ENCODE measurements at places on chromosomes 3 and 15.

- peak; percentile 51 for DNase-seq
These were observed 4.6 kb upstream of the SMCO1 start for GRCh38 chr3:196519718-196520082.

DNA sequence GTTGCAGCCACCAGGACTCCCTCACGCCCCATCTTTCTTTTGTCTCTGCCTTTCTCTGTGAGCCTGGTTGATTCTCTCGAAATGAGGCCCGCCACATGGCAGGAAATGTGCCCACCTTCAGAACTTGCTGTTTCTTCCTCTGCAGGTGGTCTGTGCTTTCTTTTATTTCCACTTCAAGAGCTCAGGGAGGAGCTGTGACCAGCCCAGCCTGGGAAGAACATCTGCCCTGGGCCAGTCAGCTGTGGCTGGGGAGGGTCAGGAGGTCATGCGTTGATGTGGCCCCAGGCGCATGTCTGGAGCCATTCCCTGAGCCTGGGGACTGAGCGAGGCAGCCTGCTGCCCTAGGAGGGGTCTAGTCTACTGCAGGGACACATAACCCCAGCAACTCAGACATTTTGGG is 8.0 kb downstream of the FBLN2 start:
- no peak for DNase-seq

GRCh38 chr3:6737630-6738029 is 123.3 kb upstream of the GRM7 start:
- no peak for DNase-seq

- no peak for DNase-seq
These were observed 14.3 kb downstream of the EHD4 start for GRCh38 chr15:41958002-41958420.

DNA sequence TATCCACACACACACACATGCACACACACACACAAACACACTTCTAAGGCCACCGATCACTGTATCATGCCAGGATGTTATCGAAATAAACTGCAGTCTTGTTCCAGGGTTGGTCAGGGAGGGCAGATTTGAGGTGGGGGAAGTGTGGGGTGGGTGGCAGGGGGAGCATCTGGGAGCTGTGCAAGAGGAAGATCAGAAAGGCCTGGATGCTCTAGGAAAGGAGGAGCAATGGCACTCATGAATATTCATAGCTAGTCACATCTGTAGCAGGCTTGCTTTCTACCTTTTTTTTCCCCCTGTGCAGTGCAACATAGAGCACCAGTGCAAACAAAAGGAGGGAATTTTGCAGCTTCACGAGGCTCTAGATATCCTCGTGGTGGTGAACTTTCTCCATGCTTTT is 84.9 kb downstream of the MEIS2 start:
- DNase-seq = no peak

GRCh38 chr3:100093831-100094230 is 20.5 kb downstream of the FILIP1L start:
- no peak for DNase-seq

DNA sequence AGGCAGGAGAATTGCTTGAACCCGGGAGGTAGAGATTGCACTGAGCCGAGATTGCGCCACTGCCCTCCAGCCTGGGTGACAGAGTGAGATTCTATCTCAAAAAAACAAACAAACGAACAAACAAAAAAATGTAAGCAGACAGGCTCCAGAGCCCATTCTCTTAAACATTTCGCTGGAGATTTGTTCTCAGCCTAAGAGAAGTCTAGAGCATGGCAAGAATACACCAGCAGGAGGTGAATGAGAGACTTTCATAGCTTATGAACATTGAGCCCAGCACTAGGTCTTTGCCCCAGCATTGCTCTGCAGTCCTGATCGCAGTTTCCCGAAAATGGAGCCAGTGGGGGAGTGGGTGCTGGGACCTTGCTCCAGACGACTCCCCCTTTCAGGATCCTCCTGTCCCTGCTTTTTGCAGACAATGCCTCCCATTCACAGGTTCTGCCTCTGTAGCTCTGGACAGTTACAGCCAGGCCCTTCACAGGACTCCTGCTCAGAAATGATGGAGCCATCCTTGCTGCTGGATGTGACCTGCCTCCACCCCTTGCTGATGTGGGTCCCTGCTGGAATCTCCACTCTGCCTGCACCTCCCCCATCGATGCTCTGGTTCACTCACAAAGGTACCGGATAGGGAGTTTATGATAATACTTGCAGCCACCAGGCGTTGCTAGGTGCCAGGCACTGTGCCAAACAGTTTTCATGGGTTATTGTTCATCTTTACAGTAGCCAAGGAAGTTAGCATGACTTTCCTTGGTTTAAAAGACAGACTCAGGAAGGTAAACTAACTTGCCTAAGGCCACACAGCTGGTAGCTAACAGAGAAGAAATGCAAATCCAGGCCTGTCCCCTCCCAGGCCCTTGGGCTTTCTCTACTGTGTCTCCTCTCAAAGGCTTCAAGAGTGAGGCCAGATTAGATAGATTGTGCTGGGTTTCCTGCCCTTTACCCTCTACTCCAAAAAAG is 329.7 kb upstream of the TLE3 start:
- no peak for DNase-seq

DNA sequence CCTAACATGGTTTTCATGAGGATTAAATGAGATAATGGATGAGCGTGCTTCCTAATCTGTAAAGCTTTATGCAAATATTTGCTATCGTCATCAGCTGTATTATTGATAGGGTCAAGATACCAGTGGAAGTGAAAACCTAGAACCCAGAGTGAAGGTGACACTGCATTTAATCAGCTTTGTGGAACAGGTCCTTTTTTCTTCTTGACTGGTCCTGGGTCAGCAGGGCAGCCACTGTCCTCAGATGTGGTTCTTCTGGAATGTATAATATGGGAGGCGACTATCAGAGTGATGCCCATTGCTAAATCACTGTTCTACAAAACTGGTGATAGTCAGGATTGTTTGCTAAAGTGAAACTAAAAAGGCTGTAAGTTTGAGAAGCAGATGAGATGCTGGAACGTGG is 41.4 kb downstream of the SORD start:
- no peak for DNase-seq

DNA sequence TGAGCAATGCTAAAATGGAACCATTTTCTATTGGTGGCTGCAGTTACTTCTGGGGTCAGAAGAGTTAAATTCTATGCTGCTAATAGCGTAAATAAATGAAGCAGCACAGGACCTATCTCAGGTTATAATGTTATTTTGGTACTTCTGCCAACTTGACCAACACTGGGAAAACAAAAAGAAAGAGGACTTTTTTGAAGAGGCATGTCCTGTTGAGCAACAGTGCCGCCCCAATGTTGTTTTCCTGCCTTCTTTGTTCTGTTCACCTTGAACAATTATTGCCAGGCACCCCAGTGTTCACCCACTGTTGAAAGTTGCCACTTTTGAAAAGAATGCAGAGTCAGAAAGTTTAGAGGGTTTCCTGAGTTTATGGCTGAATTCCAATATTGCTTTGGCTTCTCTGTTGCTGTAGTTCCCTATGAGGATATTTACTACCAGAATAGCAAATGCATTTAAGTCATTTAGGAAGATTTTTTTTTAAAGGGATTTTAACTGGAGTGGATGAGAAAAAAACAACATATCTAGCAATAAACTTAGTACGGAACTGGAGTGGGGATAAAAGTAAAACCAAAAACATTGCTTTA is 679.0 kb upstream of the DPPA4 start:
- no peak for DNase-seq

- no peak for DNase-seq
These were observed 3.2 kb downstream of the MORC1 start for GRCh38 chr3:109114746-109115145.

DNA sequence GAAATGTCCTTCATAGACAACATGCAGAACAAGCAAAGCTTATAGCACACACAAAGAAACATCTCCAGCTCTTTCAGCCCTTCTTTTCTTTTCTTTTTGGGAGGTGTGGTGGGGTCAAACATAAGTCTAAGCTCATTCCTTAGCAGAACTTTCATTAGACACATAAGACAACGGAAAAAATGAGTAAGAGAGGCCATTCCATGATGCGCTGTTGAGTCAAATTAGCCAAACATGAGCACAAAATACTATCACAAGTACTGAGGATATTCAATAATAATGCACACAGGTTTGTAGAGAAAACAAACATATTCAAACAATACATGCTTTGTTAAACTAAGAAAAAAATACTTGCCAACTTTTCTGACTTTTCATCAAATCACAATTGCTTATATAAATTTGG is 83.0 kb downstream of the PLOD2 start:
- no peak for DNase-seq

DNA sequence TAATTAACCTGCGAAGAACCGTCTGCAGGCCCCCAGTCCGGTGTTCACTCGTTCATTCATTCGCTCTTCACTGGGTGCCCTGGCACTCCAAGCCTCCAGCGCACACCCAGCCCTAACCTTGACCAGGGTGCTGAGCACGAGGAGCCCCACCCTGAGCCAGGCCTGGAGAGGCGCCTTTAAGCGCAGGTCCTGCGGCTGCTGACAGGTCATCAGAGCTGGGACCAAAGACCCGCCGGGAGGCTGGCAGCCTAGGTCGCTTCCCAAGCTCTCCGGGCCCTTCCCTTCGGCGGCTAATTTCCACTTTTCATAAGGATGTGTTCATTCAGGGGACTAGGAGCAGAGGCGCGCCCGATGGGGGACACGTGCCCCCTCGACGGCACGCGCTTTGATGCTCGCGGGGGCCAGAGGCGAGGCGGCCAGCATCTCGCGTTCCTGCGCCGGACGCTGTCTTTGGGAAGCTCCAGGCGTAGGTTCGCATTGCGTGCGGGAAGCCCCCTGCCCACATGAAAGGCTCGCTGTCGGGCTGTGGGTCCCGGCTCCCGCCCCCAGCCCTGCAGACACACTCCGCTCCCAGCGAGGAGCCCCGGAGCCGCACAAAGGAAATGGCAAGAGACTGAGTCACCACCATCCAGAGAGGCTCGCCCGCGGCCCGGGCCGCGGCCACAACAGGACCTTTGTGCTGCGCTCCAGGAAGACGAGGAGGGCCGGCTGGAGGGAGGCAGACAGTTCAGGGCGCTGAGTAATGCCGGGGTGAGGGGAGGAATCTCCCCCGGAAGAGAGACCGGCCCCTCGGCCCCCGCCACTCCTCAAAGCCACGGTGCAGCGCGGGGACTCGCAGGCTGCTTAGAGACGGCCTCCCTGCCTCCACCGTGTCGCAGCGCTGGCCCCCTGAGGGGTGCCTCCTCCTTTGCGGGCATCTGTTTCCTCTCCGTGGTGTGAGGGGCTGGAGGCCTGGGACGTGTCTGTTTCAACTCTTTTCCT is 266.4 kb upstream of the HES1 start:
- DNase-seq = peak; percentile 45

DNA sequence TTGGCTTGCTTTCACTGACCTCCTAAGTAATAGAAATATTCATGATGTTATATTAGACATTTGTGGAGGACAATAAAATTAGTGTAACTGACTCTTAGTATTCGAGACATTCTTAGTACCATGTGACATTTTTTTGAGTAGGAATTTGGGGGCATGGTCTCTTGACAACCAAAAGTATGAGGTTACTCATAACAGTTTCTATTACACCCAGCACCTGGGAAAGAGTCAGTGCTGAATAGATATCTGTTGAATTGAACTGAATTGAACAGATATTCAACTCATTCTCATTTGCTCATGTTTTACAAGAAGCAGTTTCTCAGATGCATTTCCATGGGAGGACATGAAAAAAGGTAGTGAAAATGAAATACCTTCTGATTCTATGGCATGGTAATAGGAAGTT is 84.4 kb downstream of the CMSS1 start:
- DNase-seq = no peak

DNA sequence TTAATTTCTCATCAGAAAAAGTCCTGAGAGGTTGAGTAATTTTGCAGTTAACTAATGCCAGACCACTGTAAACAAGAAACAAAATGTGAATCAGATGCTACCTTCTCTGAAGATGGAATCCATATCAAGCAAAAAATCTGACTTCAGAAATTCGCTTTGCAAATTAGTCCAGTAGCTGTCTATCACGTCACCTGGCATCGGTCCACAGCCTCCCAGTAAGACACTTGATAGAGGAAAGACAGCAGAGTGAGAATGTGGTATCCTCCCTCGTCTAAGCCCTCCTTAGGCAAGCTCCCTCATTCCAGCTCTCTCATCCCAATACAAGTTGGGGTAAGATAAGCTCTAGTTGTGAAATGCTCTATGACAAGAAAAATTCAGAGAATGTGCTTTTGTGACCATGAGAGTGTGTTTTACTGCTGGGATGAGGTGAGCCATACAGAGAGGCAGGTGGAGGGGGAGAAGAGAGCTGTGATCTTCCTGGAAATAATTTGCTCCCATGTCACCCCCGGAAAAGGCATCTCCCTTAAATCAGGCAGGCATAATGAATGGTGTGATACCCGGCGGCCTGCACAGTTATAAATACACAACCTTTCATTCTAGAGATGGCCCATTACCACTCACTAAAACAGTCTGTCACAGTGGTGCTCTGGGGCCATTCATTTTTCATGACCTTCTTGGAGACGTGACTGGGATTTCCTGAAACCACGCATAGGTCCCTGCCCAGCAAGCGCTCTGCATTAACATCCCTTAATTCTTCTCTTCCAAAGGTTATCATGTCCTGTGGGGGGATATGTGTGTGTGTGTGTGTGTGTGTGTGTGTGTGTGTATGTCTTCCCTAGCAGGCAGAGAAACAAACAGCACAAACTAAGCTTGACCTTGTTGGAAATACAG is 602.0 kb upstream of the KCNMB2 start:
- no peak for DNase-seq

DNA sequence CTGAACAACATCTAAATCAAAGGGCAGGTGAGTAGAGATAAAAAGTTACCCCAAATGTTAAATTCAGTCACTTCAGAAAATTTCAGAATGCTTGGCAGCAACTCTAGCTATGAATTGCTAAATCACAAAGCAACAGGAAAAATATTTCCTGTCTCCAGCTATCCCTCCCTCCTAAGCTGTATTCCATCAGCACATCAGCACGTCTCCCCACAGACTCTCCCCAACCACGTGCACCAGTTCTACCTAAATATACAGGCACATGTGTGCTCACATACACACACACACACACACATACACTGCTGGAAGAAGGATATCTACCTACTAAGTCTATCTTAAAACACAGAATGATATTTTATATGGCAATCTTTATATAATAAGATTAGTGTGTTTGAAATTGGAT is 177.1 kb upstream of the ARHGEF26 start:
- no peak for DNase-seq

- no peak for DNase-seq
These were observed 21.3 kb upstream of the LRRC58 start for GRCh38 chr3:120370463-120370862.

DNA sequence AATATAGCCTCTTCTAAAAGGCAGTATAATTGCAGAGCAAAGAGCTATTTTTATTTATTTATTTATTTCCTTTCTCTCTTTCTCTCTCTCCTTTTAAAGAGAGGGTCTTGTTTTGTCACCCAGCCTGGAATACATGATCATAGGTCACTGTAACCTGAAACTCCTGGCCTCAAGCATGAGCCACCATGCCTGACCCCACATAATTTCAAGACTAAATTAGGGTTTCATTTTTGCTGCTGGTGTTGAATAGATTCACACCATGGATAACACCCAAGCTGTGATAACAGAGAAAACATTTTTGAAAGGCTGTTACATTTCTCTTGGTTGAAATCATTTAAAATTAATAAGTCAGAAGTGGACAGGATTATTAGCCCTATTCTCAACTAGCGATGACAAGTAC is 131.6 kb downstream of the LEKR1 start:
- DNase-seq = no peak

- no peak for DNase-seq
These were observed 173.2 kb upstream of the STAC start for GRCh38 chr3:36206956-36207580.

GRCh38 chr3:10926811-10927521 is 65.6 kb upstream of the SLC6A1 start:
- DNase-seq = no peak

- DNase-seq = no peak
These were observed 218.5 kb upstream of the STT3B start for GRCh38 chr3:31314258-31314657.

GRCh38 chr3:156628836-156629618 is 45.4 kb upstream of the TIPARP start:
- no peak for DNase-seq

All from activated naive CD4-positive, alpha-beta T cell treated with anti-CD3 and anti-CD28 coated beads for 36 hours (primary cell).